ENCODE measurements at places on chromosomes 12 and 14.

DNA sequence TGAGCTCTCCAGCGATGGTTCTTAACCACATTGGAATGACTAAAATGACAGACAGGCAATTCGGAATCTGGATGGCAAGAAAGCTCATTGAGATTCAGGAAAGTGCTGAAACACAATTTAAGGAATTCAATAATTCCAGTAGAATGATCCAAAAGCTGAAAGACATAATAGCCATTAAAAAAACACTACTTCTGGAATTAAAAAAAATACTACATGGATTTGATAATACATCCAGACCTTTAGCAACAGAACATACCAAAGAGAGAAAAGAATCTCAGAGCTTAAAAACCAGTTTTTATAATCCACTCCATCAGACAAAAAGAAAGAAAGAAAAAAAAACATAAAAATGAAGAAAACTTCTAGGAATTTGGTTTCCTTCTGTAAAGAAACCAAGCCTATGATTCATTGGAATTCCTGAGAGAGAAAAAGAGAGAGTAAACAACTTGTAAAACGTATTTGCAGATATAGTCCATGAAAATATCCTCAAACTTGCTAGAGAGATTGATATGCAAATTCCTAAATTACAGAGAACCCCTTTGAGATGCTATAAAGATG lies 52.8 kb downstream of the SLCO1B1 start:
- DNase-seq: no peak

- DNase-seq: no peak
These were observed 267.3 kb upstream of the SRRM4 start for GRCh38 chr12:118714051-118714460.

- DNase-seq: no peak
These were observed 32.8 kb upstream of the LUM start for GRCh38 chr12:91144053-91144452.

DNA sequence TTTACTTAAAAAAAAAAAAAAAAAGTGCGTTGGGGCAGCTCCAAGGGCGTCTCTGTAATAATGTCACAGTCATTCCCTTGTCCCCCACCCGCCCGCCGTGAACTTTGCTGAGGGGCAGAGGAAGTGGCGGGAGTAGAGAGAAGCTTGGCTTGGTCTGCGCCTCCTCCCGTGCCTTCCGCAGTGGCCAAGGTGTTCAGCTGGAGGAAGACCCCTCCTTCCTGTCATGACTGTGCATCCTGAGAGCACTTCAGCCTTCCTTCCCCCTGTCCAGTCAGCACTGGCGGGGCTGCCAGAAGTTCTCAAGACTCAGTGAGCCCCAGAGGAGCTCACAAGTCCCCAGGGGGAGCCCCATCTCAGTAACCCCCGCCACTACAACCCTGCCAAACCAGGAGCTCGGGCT lies 32.2 kb downstream of the AACS start:
- DNase-seq: no peak

GRCh38 chr14:24080142-24080530 lies 8.8 kb downstream of the CPNE6 start:
- no peak for DNase-seq
